NCI-H2081 (cell line): ENCODE measurements at places on chromosomes 5 and 9.

DNA sequence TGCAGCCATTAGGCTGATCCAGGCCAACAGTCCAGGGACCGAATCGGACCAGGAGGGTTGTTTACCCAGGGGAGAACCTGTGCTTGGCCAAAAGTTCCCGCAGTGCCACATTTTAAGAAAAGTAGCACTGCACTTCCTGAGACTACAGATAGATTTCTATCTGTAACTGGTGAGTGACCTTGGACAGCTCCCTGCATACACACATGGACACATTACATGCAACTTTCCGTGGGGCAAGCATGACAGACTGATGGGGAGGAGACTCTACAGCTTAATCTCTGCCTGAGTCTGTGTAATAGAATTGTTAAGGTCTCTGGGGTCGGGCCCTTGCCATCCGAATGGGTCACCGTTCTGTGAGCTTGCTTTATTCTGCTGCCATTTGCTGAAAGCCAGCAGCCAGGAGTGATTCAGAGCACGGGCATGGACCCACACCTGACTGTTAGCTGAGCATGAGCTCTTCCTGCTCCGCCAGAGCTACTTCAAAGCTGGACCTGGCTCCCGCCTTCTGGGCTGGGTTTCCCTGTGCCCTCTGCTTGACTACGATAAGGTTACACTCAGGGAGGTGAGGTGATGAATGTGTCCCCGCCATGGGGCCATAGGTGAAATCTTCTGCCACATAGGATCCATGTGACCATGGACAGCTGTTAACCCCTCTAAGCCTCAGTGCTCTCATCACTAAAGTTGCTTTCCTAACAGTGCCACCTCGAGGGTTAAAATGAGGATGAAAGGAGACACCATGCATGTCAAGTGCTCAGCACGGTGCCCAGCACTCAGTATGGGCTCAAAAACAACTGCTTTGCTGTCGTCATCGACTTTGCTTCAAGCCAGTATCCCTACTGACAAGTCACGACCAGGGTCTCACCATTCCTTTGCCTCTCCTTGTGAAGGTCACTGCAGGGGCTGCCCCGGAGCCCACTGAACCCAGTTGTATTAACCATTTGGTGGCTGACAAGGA is 200.0 kb downstream of the MELK start:
- no peak for DNase-seq

GRCh38 chr9:137439158-137439714 is 1.9 kb downstream of the ENTPD8 start:
- no peak for DNase-seq

- DNase-seq = no peak
Measured at GRCh38 chr9:124593651-124594058, 86.5 kb upstream of the NR5A1 start.

DNA sequence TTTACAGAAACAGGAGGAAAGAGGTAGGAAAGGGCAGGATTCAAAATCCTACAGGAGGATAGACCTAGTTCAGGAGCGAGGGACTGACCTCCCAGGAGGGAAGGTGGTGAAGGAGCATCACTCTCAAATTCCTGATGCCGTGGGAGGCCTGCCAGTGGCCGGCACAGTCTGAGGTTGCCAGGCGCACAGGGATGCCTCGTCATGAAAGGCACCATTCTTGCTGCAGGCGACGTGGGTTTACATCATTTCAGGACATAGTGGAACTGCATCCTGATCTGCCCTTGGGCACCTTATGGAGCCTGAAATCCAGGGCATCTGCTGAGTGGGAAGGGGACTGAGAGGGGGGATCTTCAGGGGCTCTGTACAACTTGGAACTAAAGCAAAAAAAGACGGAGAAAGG is 163.2 kb upstream of the S1PR3 start:
- no peak for DNase-seq

GRCh38 chr9:7570107-7570720 is 229.4 kb downstream of the DMAC1 start:
- peak; percentile 77 for DNase-seq

GRCh38 chr5:109408991-109409843 is 557 bp downstream of the PJA2 start:
- DNase-seq = peak; percentile 47
